Hematopoietic multipotent progenitor cell treated with erythropoietin and hydrocortisone succinate and interleukin-3 and kit ligand, for 6 days (in vitro differentiated cells): ENCODE measurements at places on chromosomes 1 and 21.

DNA sequence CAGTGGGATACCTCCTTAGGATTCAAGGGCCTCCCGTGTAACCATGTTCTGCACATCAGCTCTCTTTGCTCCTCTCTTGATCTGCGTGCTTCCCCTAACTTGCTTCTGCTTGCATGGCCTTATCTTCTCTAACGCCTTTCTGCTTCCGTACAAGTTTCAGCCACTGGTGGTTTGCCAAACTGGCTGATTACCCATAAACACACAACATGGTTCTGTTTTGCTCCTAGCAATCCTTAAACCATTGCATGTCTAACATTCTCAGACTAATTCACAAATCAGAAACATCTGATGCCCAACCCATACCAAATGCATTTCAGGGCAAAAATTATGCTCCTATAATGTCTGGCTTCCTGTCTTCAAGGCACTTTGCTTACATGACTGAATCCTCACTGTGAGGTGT, 166.4 kb downstream of the PBX1 start:
- DNase-seq: peak; percentile 64

DNA sequence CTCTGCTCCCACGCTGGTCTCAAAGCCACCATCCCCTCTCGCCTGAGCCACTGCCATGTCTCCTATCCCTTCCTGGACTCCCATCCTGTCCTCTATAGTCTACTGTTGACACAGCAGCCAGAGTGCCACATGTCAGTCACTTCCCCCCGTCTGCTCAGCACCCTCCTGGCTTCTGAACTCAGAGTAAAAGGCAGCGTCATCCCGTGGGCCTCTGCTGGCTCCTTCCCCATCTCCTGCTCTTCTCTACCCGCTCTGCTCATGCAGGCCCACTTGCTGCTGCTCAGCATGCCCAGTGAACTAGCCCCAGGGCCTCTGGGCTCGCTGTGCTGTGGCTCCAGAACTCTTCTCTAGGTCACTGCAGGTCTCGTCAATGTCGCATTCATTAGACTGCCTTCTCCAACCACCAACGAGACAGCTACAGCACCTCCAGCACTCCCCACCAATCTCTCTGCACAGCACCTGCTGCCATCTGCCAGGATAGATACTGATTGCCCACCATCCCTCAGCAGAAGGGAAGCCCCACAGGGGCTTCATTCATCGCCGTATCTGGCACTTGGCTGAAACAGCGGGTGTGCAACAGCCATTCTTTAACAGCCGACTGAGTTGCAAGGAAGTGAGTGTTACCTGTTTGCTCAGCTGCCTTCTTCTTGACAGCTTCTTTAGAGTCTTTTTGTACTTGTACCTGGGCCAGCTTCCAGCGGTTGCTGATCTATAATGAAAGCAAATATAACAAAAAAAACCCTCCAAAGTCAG, 11.8 kb upstream of the SRM start:
- no peak for DNase-seq

DNA sequence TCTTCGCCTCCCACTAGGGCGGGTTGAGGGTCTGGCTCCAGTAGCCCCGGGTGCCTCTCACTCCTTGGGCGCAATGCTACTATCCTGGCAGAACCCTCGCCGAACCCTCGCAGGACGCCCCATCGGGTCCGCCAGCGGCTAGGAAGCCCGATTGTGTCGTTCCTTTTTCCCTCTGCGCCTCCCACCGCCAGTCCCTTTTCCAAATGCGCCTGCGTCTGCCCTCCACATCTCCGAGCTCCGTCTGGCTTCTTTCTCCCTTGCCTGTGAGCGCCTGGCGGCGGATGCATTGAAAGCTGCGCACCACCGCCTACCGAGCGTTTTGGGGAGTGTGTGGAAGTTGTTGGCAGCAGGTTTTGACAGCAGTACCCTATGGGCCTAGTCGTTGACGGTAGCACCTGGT, 1.0 kb upstream of the DIRAS3 start:
- no peak for DNase-seq

DNA sequence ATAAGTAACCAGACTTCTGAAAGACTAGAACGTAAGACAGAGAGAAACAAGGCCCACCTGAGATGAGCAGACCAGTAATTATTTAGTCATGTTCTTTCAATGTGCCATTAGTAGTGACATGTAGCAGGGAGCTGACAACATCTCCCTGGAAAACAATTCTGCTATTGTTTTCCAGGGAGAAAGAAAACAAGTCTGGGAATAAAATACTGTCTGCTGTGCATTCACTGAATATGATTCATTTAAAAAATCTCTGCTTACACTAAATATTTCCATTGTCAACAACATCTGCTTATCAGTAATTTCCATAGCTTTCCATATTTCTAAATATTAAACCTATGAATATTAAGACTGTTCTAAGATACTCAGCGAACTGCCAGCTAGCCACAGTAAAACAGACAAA, 80.0 kb downstream of the VCAM1 start:
- DNase-seq: no peak

DNA sequence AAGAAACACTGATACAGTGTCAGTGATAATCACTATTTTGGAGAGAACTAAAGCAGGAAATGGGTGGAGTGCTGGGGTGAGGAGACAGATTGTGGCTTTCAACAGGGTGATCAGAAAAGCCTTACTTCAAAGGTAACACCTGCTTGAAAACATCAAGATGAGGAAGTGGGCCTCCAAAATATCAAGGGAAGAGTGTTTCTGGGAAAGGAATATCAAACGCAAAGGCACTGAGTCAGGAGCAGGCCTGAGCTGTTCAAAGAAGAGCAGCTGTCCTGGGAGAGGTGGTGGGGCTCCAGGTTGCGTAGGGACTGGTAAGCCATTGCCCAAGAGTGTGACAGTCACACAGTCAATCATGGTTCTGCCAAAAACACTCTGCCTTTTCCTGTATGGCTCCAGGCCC, 47.1 kb upstream of the ATP1A1 start:
- DNase-seq: no peak

DNA sequence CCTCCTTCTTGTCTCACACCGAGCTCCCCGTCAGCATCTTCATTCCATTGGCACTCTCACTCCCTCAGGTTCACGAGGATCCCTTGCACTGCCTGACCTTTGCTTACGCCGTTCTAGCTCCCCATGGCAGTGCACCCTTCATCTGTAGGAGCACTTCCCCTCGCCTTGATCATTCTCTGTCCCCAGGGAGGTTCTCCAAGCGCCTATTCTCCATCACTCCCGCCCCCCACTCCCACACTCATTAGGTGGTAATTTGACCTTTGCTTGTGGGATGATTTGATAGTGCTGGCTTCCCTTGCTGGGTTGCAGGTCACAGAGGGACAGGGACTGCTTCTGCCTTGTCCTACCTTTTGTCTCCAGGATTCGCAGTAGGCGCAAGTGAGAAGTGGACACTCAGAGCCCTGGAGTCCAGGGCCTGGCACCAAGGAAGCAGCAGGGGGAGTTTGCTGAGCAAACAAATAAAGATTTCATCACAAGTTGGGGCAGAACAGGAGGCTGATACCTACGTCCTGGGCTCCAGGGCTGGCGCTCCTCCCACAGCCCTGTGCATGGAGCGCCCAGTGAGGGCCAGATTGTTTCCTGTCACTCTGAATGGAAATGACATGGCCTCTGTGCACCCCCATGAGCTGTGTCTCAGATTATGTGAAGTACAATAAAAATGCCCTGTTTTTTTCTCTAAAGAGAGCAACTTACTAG, 82.0 kb upstream of the RUNX3 start:
- no peak for DNase-seq

DNA sequence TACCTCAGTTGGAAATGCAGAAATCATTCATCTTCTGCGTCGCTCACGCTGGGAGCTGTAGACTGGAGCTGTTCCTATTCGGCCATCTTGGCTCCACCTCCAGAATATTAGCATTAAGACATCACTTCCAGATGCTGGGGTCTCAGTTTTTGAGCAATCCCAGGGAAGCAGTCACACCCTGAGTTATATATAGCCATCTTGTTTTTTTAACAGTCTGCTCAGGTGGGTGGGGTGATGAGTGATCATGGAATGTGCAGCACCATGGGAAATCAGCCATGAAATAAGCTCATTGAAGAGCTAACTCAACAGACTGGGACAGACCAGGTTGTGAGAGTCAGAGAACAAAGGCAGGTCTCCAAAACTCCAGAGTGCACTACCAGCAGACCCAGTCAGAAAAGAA, 27.0 kb upstream of the HMGB4 start:
- no peak for DNase-seq

DNA sequence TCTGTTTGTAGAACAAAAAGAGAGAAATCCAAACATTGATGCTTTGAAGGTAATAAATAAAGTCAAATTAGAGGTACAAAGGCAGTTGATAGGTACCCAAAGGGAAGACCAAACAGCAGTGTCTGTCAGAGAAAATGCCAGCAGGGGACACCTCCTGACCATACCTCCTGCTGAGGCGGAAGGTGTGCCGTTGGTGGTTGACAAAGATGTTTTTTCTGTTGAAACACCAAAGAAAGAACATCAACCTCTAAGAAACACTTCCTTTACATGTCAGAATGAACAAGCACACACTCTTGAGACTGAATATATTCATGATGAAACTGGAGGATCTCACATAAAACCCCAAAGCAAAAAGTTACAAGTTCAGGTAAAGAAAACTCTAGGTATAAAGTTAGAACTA, 128.3 kb downstream of the MACF1 start:
- no peak for DNase-seq

DNA sequence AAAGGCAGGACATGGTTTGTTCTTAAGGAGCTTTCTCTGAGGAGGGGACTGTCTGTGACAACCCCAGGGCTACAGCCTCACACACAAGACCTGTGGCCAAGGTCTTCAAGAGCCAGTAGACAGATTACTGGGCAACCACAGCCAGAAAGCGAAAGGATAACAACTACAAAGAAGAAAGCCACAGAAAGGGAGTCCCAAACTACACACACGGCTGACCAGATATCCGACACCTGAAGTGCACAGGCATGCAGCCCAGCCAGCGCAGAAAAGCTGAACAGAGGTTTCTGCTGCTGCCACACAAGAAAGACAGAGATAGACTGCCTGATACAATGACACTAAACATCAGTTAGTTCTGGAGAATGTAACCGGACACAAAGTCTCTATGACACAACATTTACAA, 21.4 kb upstream of the NADK start:
- DNase-seq: no peak

DNA sequence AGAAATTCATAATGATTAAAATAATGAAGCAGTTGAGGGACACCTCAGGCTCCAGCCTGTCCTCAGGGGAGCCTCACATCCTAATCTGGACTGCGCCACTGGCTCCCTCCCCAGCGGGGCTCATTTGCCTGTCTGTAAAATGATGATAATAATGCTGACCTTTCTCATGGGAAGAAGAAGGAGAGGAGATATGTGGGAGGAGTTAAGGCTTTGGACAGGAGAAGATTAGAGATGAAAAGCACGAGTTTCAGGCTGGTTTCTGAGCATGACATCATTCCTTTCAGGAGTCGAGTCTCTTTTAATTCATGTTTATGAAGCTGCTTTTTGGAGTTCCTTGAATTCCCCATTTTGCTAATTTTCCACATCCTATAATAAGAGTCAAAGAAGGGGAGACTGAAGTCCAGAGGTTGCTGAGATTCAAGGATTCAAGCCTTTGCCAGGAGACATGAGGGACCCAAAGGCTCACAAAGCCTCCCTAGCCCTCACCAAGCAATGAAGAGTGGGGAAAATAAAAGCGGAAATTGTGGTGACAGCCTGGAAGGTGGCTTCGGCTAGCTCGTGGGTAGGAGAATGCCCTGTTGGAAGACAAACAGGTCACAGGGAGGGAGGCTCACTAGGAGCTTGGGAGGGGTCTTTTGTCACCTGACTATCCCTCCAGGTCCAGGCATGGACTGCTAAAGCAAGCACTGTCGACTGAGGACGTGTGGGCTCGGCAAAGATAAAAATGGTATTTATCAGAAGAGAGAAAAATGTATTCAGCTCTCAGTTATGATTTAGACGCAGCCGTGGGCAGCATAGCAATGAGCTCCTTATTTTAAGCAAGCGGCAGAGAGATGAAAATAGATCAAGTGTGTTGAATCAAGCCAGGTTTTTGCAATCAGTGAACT, 27.5 kb upstream of the STMN1 start:
- peak; percentile 86 for DNase-seq

DNA sequence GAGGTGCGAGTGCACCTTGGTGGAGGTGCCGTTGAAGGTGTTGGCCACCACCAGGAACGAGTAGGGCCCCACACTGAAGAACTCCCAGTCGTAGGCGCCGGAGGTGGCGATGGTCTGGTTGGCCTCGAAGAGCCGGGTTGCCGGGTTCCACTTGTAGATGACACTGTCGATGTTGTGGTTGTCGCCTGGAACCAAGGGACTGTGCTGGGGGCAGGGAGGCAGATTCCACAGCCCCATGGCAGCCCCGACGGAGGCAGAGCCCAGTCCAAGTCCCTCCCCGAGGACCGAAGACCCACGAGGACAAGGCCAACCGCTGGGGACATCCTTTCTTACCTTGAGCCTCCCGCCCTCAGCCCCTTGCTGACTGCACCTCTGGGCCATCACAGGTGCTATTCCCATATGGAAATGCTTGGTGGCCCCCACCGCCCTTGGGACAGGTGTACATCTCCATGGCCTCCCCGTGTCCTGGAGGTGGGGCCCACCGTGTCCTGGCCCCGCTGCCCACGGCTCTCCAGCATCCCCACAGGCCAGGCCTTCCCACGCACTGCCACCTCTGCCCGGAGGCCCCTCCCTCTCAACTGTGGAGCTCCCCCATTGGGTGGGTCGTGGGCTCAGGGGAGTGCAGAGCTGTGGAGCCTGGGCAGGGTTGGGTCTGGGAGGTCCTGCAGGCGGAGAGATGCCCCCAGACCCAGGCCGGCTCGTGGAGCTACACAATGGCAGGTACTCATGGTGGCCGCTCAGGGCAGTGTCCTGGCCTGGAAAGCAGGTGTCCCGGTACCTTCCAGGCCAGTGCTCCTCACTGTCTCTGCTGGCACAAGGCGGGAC, 17.9 kb downstream of the KRTAP10-1 start:
- no peak for DNase-seq

- no peak for DNase-seq
These were observed 58.3 kb upstream of the TARBP1 start for GRCh38 chr1:234537236-234537635.

DNA sequence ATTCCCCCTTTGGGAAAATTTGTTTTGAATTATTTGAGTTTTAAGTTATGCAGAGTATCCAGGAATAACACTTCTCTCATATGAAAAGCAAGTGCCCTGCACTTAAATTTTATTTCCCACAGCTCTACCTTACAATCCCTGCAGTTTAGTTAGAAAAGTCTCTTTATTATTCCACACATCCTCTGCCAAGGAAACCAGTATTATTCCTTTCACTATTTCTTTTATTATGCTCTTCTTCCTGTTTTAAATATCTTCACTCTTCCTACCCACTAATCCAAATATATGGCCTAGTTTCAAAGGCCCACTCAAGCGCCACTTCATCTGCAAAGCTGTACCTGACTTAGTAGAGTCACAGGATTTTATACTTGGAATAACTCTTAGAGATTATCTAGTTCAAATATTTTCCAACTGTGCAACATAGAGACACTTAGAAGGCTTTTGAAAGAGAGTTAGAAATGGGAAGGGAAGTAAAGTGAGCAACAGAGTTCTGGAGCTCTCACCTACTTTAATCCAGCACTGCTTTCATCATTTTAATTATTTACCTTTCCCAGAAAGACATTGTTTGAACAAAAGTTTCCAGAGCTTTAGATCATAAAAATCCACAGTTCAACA, 97.2 kb upstream of the LYPLAL1 start:
- no peak for DNase-seq

- DNase-seq: no peak
These were observed 221.3 kb downstream of the PBX1 start for GRCh38 chr1:164780111-164780812.

GRCh38 chr1:27000817-27001460, 7.4 kb downstream of the TRNP1 start:
- no peak for DNase-seq

- peak; percentile 9 for DNase-seq
These were observed 35.6 kb upstream of the NEK7 start for GRCh38 chr1:198121056-198121826.
